ENCODE measurements at places on chromosomes 5 and 9. TPM values are rescaled to one million over a fixed set of nuclear protein-coding genes. Genes with fewer than 3 reads are reported as not detected.

DNA sequence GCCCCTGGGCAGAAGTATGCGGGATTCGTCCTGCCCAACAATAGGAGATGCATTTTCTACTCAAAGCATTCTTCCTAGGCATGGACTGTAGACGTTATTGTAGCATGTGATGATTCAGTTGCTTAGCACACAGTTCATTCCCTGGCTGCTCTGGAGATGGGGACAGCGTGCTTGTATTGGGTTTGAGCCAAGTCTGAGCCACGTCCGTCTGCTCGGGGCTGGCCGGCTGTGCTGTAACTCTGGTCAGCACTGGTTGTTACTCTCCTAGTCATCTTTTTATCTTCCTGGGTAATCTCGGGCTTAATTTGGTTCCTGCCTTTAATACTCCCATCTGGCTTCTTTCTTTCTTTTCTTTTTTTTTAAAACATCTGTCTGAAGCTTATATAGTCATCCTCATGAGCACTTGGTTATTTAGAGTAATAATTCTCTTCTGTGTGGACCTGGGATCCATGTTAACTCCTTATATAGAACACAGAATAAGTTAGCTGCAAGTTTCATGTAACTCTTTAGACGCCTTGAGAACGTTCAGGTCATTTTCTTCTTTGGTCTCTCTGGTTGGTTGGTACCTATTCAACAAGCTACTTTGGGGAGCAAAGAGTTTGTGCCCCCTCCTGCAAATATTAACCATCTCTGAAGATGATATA is 118.8 kb upstream of the RPS23 start:
- H3K4me1 ChIP-seq: no peaks in the 10 kb centered on the region
- H3K36me3 ChIP-seq: no peaks in the 10 kb centered on the region
- H3K27me3 ChIP-seq: no peaks in the 10 kb centered on the region
- H3K27ac ChIP-seq: no peak overlapping the region
- H3K4me3 ChIP-seq: no peak overlapping the region

DNA sequence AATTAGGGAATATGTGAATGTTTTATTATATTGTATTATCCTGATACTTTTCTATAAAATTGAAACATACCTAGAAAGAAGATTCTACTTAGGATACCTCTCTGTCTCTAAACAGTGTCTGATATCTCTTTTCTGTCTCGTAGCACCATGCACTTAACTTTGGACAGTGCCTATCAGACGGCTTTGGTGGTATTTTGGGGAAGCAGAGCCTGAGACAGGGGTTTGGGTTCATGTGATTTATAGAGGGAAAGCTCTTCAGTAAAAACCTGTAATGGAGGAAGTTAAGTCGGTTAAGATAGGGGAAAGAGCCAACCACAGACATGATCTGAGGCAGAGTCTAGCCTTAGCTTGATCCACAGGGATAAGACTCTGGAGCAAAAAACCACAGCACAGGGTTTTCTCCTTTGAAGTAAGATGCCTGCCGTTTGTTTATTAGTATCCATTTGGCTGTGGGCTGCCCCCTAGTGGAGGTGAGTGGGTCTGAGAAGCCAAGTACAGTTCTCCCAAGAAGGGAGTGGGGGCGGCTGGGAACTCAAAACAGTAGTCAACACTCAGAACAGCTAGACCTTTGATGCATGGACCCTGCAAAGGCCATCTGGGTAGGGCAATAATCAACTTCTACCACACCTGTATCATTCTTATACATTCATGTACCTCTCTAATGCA is 141.2 kb upstream of the ASTN2 start:
- no peaks in the 10 kb centered on the region for H3K27me3 ChIP-seq
- H3K27ac ChIP-seq: no peak overlapping the region
- H3K36me3 ChIP-seq: no peaks in the 10 kb centered on the region
- DNase-seq: no peak
- H3K4me1 ChIP-seq: no peaks in the 10 kb centered on the region

- H3K36me3 ChIP-seq: no peaks in the 10 kb centered on the region
- no peaks in the 10 kb centered on the region for H3K4me1 ChIP-seq
- no peak for DNase-seq
These were observed 739 bp downstream of the C9orf72 start for GRCh38 chr9:27572566-27572917.

GRCh38 chr5:139566611-139567010 is 5.5 kb downstream of the UBE2D2 start:
- H3K4me1 ChIP-seq: peaks cover 4% of the 10 kb centered on the region
- DNase-seq: no peak
- H3K4me3 ChIP-seq: no peak overlapping the region
- H3K27me3 ChIP-seq: no peaks in the 10 kb centered on the region

- no peaks in the 10 kb centered on the region for H3K4me1 ChIP-seq
- peak; percentile 64 for DNase-seq
- no peaks in the 10 kb centered on the region for H3K27me3 ChIP-seq
- no peaks in the 10 kb centered on the region for H3K36me3 ChIP-seq
- H3K4me3 ChIP-seq: no peak overlapping the region
- H3K27ac ChIP-seq: no peak overlapping the region
These were observed 13.8 kb upstream of the COL15A1 start for GRCh38 chr9:98929895-98930341.

DNA sequence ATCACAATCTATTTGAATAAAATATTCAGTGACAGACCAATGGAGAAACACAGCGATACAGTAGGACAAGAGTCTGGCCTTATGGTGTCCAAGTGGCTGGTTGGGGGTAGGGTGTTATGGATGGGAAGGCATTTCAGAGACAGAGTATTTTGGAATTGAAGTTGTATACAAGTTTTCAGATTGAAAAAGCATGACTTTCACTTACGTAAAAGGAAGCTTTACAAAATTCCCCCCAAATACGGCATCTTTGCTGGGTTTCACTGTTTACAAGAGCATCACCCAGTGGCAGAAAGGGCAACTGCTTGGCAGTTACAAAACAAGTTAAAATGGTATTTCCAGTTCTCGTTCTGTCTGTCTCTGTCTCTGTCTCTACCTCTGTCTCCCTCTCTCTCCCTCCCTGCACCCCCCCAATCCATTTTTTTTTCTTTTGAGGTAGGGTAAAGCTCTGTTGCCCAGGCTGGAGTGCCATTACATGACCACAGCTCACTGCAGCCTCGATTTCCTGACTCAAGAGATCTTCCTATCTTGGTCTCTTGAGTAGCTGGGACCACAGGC is 86.2 kb downstream of the PTPN3 start:
- H3K4me3 ChIP-seq: no peak overlapping the region
- no peaks in the 10 kb centered on the region for H3K27me3 ChIP-seq
- H3K27ac ChIP-seq: no peak overlapping the region
- no peaks in the 10 kb centered on the region for H3K36me3 ChIP-seq
- no peak for DNase-seq

GRCh38 chr5:158414780-158415179 is 555.8 kb upstream of the CLINT1 start:
- H3K4me1 ChIP-seq: no peaks in the 10 kb centered on the region
- H3K36me3 ChIP-seq: no peaks in the 10 kb centered on the region
- H3K27me3 ChIP-seq: no peaks in the 10 kb centered on the region
- no peak for DNase-seq
- no peak overlapping the region for H3K4me3 ChIP-seq

DNA sequence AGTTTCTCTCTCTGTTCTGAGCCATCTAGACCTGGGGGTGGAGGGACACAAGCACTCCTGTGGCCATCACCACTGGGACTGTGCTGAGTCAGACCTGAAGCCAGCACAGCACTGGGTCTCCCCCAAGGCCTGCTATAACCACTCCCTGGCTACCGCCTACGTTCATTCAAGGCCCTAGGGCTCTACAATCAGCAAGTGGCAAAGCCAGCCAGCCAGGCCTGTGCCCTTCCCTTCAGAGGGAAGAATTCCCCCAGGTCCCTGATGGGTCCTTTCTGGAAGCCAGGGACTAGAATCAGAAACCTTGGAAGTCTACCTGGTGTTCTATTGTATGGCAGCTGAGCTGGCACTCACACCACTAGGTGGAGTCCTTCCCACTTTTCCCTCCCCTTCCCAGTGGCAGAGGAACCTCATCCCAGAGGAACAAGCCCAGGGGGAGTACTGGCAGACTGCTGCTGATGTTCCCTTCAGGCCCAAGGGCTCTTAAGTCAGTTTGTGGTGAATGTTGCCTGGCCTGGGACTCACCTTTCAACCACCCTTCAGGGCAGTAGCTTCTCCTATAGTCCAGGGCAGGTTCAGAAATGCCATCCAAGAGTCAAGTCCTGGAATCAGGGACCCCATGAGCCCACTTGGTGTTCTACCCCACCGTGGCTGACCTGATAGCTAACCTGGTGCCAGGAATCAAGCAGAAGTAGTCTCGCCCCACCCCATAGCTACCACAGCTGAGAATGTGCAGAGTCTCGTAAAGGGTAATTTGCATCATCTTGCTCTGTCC is 20.0 kb downstream of the JMY start:
- H3K27me3 ChIP-seq: no peaks in the 10 kb centered on the region
- no peaks in the 10 kb centered on the region for H3K4me1 ChIP-seq
- no peak for DNase-seq

DNA sequence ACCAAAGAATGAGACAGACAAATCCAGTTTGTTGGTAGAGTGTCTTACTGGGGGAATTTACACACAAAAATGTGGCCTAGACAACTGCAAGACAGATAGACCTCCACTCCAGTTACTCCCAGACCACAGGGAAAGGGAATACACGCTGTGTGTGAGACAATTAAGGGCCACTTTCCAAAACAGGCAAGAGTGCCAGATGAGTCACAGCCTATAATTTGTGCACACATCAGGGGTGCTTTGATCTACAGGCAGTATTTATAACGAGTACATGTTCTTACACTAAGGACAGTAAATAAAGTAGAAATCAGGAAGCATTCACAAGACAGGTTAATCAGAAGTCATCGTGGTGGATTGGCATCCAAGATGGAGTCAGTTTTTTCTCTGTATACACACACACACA is 114.8 kb downstream of the ZNF622 start:
- no peaks in the 10 kb centered on the region for H3K36me3 ChIP-seq
- DNase-seq: no peak
- no peak overlapping the region for H3K27ac ChIP-seq
- no peak overlapping the region for H3K4me3 ChIP-seq
- no peaks in the 10 kb centered on the region for H3K27me3 ChIP-seq

GRCh38 chr5:57751710-57752109 is 269.1 kb upstream of the ACTBL2 start:
- no peak for DNase-seq
- H3K36me3 ChIP-seq: no peaks in the 10 kb centered on the region
- no peak overlapping the region for H3K27ac ChIP-seq
- H3K4me1 ChIP-seq: no peaks in the 10 kb centered on the region

GRCh38 chr5:69493396-69494133 is 975 bp downstream of the OCLN start:
- no peaks in the 10 kb centered on the region for H3K36me3 ChIP-seq
- DNase-seq: no peak
- peaks cover 9% of the 10 kb centered on the region for H3K27me3 ChIP-seq
- no peak overlapping the region for H3K27ac ChIP-seq

- DNase-seq: no peak
- H3K4me3 ChIP-seq: no peak overlapping the region
- H3K27ac ChIP-seq: peak overlapping the region; percentile 90
- peaks cover 12% of the 10 kb centered on the region for H3K4me1 ChIP-seq
These were observed 9.3 kb downstream of the NAIF1 start for GRCh38 chr9:128057724-128058409.

DNA sequence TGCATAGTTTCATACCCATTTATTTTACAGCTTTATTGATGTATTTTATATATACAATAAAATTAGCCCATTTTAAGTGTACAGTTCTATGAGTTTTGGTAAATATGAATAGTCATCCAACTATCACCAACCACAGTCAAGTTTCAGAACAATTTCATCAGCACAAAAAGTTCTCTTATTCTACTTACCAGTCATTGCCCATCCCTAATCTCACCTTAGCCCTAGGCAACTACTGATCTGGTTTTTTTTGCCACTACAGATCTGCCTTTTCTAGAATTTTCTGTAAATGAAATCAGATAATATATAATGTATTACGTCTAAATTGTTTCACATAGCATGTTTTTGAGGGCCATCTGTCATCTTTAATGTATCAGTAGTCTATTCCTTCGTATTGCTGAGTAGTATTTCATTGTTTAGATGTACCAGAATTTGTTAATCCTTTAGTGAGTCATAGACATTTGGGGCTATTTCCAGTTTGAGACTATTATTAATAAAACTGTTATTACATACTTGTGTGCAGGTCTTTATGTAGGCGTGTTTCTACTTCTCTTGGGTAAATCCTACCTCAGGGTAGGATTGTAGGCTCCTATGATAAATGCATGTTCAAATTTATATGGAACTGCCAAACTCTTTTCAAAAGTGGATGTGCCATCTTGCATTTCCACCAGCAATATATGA is 198.5 kb upstream of the ADAMTSL1 start:
- H3K36me3 ChIP-seq: no peaks in the 10 kb centered on the region
- no peaks in the 10 kb centered on the region for H3K4me1 ChIP-seq
- no peak overlapping the region for H3K27ac ChIP-seq

DNA sequence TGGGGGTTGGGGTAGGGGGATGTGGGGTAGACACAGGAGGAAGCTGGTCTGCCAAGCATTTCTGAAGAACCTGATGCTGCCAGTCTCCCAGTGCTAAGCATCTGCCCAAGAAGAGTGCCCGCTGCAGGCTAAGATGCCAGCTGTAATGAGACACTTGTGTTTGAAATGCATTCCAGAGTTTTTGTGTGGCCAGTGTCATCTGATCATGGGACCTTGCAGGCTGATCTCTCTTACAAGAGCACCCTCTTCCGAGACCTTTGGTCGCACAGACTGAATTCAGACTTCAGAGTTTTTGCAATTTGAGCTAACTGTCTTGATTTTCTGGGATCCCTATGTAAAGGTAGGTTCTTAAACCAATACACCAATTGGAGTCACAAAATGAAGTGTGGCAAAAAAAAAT is 58.1 kb downstream of the DENND1A start:
- no peaks in the 10 kb centered on the region for H3K36me3 ChIP-seq
- H3K27me3 ChIP-seq: no peaks in the 10 kb centered on the region
- no peaks in the 10 kb centered on the region for H3K4me1 ChIP-seq
- no peak overlapping the region for H3K27ac ChIP-seq
- DNase-seq: no peak

DNA sequence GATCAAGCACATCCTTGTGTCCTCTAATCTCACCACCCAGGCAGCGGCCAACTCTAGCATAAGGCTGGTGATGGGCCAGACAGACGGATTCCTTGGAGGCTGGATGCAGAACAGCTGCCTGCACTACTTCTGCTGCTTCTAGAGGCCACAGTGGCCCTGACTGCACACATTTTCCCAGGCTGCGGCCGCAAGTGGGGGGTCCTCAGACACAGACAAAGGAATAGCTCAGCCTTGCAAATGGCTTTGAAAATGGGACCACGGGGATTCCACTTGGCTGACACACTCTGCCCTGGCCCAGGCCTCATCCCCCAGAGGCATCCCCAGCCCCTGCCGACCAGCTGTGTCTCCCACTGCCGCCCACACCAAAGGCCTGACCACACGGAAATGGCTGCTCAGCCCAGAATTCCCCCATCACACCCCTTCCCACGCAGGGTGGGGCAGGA is 540.8 kb downstream of the BNC2 start:
- no peak for DNase-seq
- peak overlapping the region; percentile 38 for H3K27ac ChIP-seq
- H3K4me3 ChIP-seq: no peak overlapping the region
- H3K36me3 ChIP-seq: no peaks in the 10 kb centered on the region
- H3K27me3 ChIP-seq: no peaks in the 10 kb centered on the region

The TAF11L4 gene
- not detected for total RNA-seq

The C7 gene
- total RNA-seq: 293 TPM

The LECT2 gene
- not detected for total RNA-seq

The CNTNAP3B gene
- total RNA-seq: 28.6 TPM
